ENCODE measurements at places on chromosomes 1 and 21. TPM values are rescaled to one million over a fixed set of nuclear protein-coding genes. Genes with fewer than 3 reads are reported as not detected.

PBXIP1 gene
- total RNA-seq, result 93.3 TPM

DNA sequence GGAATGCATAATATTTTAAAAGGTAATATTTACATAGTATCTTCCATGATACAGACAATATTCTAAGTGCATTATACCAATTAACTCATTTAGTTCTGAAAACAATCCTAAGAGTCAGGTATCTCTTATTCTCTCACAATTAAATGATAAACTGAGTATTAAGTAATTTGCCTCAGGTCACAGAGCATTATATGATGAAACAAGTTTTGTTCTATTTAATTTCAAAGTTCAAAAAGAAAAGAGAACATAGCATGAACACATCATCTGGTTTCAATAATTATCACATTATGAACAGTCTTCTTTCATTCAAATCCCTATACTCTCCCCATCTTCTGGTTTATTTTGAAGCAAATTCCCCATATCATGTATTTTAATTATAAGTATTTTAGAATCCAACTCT lies 927.5 kb downstream of the ADGRL2 start:
- DNase-seq, result no peak
- H3K4me1 ChIP-seq, result no peaks in the 10 kb centered on the region
- no peak overlapping the region for H3K27ac ChIP-seq
- no peak overlapping the region for H3K4me3 ChIP-seq

- H3K27me3 ChIP-seq, result peaks cover 35% of the 10 kb centered on the region
- H3K36me3 ChIP-seq, result no peaks in the 10 kb centered on the region
- H3K27ac ChIP-seq, result no peak overlapping the region
Observed at GRCh38 chr1:92026806-92027205, 3.0 kb upstream of the EPHX4 start.

- no peak for DNase-seq
- H3K4me3 ChIP-seq, result no peak overlapping the region
- H3K27me3 ChIP-seq, result no peaks in the 10 kb centered on the region
- no peaks in the 10 kb centered on the region for H3K36me3 ChIP-seq
- H3K27ac ChIP-seq, result no peak overlapping the region
Observed at GRCh38 chr1:167227934-167228378, 7.3 kb downstream of the POU2F1 start.

DNA sequence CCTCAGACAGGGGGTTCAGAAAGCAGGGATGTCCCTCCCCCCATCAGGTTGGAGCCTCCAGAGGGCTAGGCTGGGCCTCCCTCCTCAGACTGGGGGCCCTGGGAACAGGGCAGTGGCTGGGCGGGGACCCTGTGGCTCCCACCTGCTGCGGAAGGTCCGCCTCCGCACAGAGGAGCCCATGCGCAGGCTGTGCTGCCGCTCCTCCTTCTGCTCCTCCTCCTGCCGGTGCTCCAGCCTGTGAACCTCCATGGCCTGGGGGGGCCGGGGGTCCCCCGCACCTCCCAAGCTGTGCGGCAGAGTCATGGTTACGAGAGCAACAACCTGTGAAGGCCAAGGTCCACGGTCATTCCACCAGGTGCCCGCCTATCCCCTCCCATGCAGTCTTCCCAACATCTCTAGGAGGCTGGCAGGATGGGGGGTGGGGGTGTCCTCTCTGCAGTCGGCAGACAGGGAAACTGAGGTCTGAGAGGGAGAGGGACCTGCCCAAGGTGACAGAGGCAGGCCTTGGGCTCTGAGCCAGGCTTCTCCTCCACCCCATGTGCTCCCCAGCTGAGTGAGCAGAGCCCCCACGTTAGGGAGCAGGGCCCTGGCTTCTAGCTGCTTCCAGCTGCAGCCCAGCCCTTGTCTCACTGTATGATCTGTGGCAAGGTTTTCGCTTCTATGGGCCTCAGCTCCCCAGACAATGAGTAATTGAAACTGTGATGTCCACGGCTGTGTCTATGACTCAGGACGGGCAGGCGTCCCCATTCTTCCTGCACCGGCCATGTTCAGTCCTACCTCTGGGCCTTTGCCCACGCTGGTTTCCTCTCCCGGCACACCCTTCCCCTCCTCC lies 3.4 kb downstream of the MYOM3 start:
- no peaks in the 10 kb centered on the region for H3K36me3 ChIP-seq
- no peak overlapping the region for H3K4me3 ChIP-seq
- H3K27me3 ChIP-seq, result no peaks in the 10 kb centered on the region
- H3K27ac ChIP-seq, result no peak overlapping the region
- no peaks in the 10 kb centered on the region for H3K4me1 ChIP-seq

- no peak for DNase-seq
- no peaks in the 10 kb centered on the region for H3K27me3 ChIP-seq
- peaks cover 13% of the 10 kb centered on the region for H3K36me3 ChIP-seq
Observed at GRCh38 chr1:88973520-88974137, 18.8 kb downstream of the KYAT3 start.

DNA sequence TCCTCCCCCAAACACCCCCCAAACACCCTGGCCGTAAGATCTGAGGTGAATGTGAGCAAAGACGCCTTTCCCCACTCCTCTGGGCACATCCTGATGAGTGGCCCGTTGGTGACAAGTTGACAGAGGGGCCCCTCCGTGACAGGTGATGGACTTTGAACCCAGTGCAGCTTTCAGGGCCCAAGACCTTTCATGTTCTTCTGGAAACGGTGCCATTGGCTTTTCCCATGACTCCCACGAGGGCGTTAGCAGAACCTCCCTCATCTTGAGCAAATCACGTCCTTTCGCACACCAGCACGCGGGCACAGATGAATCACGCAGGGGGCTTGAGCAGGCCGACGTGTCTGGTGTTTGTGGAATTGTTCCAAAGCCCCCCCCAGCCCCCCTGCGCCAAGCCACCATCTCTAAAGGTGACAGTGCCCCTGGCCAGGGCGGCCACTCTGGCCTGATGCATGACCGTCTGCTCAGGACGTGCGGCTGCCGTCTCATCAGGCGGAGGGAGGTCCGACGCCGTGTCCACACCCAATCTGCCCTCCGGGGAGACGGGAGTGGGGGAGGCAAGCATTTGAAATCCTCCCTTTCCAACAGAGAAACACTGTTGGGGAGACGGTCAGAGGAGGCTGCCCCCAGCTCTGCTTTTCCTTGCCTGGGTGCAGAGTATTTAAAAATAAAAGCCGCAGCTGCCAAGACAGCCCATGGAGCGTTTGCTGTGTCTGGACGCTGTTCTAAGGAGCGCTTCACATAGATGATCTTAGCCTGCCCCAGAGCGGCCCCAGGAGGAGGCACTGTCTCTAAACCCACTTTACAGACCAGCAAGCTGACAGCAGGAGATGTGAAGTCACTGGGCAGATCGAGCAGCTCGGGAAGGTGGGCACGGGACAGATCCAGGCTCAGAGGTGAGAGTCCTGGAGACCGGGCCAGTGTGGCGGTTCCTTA lies 98.3 kb upstream of the ARHGEF16 start:
- H3K36me3 ChIP-seq, result no peaks in the 10 kb centered on the region
- no peaks in the 10 kb centered on the region for H3K27me3 ChIP-seq
- H3K4me1 ChIP-seq, result peaks cover 59% of the 10 kb centered on the region
- no peak overlapping the region for H3K27ac ChIP-seq

TEKT2 gene
- not detected for total RNA-seq

GRCh38 chr1:44636688-44637598 lies 37.3 kb downstream of the TMEM53 start:
- H3K27ac ChIP-seq, result no peak overlapping the region
- no peak for DNase-seq
- H3K4me1 ChIP-seq, result peaks cover 71% of the 10 kb centered on the region
- H3K4me3 ChIP-seq, result no peak overlapping the region
- H3K36me3 ChIP-seq, result peaks cover 88% of the 10 kb centered on the region
- H3K27me3 ChIP-seq, result no peaks in the 10 kb centered on the region

DNA sequence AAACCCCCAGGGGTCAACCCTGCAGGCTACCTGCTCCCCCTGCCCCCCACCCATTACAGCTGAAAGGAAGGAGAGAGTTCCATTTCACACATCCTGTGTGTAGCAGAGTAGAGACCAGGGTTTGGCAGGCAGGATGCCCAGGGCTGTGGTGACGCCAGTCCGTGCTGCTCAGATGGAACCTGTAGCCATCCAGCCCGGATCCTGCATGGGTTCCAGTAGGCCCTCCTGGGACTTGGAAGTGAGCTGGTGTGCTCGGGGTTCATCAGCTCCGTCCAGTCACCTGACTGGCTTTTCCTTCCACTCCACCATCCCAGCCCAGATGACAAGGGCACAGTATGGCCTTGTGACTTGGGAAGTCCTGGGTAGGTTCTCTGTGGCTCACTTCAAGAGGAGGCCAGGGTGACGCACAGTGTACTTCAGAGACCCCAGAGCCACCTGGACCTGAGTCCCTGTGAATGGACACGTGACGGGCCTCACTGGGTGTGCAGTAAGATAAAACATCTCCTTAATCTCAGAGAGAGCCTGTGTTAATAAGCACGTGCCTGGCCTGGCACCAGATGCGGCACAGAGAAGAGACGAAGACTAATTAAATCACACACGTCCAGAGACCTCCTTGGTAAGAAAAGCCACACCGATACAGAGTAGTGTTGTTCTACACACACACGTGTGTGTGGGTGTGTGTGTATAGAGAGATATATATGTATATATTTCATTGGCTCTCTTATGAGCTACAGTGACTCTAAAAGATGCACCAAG lies 16.0 kb downstream of the ITPKB start:
- peaks cover 30% of the 10 kb centered on the region for H3K4me1 ChIP-seq
- no peaks in the 10 kb centered on the region for H3K27me3 ChIP-seq
- H3K27ac ChIP-seq, result peak overlapping the region; percentile 57
- peaks cover 10% of the 10 kb centered on the region for H3K36me3 ChIP-seq

- H3K4me1 ChIP-seq, result no peaks in the 10 kb centered on the region
- no peaks in the 10 kb centered on the region for H3K27me3 ChIP-seq
- H3K27ac ChIP-seq, result no peak overlapping the region
- no peak overlapping the region for H3K4me3 ChIP-seq
- DNase-seq, result no peak
- H3K36me3 ChIP-seq, result no peaks in the 10 kb centered on the region
Observed at GRCh38 chr21:21624674-21625073, 626.5 kb downstream of the NCAM2 start.

SLC25A34 gene
- 1.8 TPM for total RNA-seq

DNA sequence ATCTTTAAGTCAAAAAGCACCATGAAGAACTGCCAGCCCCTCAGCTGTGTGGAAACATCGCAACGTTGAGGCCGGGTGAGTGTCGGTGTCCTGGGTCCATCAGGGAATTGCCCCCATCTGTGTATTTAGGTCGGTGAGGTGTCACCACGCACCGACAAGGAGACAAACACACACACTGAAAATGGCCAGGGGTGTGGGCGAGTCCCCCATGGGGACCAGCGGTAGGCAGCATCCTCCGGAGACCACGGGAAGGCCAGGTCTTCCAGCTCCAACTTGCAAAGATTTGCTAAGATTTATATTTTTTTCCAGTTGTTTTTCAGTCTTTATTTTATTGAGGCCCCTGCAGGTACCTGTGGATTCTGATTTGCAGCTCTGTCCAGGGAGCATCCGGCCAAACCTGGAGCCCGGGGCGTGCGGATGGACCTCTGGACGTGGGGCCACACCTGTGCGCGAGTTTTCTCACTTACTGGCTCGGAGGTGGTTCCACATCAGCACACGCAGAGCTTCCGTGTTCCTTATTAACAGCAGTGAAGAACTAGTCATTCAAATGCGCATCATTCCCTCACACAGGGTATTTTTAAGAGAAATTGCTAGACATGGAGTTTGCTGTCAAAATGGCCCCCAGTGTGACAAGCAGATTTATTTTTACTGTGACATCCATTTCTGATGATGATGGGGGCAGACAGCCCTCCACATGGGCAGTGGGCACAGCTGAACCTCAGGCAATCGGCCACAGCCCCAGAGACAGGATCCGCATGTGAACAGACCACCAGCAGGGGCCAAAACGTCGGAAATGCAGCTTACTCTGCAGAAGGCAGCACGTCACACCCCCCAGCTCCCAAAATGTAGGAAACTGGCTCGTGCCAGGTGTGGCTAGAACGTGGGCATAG lies 17.2 kb upstream of the SLC19A1 start:
- peaks cover 17% of the 10 kb centered on the region for H3K4me1 ChIP-seq
- H3K4me3 ChIP-seq, result no peak overlapping the region
- peaks cover 53% of the 10 kb centered on the region for H3K27me3 ChIP-seq
- no peak overlapping the region for H3K27ac ChIP-seq
- no peaks in the 10 kb centered on the region for H3K36me3 ChIP-seq

DNA sequence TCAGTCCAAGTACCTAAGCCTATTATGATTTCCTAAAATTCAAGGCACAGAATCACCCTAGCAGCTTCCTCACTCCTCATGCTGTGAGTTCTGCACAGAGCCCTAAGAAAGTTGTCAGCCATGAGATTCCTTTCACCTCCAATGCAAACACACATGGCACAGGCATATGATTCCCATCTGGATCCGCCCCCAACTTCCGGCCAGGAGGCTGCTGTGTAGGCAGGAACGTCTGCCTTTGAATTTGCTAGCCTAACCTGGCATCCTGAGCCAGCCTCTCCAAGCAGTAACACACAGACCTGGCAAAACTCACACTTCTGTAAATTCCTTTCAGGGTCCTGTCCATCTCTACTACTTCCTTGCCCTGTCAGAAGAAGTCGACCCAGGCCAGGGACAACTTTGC lies 521.1 kb upstream of the BEND5 start:
- H3K4me1 ChIP-seq, result no peaks in the 10 kb centered on the region
- no peak overlapping the region for H3K4me3 ChIP-seq
- no peak for DNase-seq
- H3K27ac ChIP-seq, result no peak overlapping the region
- H3K27me3 ChIP-seq, result no peaks in the 10 kb centered on the region
- no peaks in the 10 kb centered on the region for H3K36me3 ChIP-seq

- H3K27ac ChIP-seq, result no peak overlapping the region
- no peaks in the 10 kb centered on the region for H3K27me3 ChIP-seq
- no peak for DNase-seq
- no peak overlapping the region for H3K4me3 ChIP-seq
- H3K4me1 ChIP-seq, result no peaks in the 10 kb centered on the region
Observed at GRCh38 chr1:222243902-222244301, 304.0 kb downstream of the HHIPL2 start.

- H3K4me3 ChIP-seq, result no peak overlapping the region
- no peaks in the 10 kb centered on the region for H3K4me1 ChIP-seq
- no peak for DNase-seq
- H3K27ac ChIP-seq, result no peak overlapping the region
- no peaks in the 10 kb centered on the region for H3K36me3 ChIP-seq
Observed at GRCh38 chr1:86551305-86551704, 4.4 kb downstream of the CLCA4 start.

- H3K36me3 ChIP-seq, result no peaks in the 10 kb centered on the region
- no peak for DNase-seq
- H3K27me3 ChIP-seq, result no peaks in the 10 kb centered on the region
- no peak overlapping the region for H3K4me3 ChIP-seq
Observed at GRCh38 chr1:245549996-245550719, 395.4 kb downstream of the KIF26B start.

GRCh38 chr1:19559641-19560040 lies 74.3 kb upstream of the CAPZB start:
- peaks cover 17% of the 10 kb centered on the region for H3K4me1 ChIP-seq
- H3K27ac ChIP-seq, result no peak overlapping the region
- no peaks in the 10 kb centered on the region for H3K27me3 ChIP-seq
- no peak overlapping the region for H3K4me3 ChIP-seq
- DNase-seq, result no peak
- no peaks in the 10 kb centered on the region for H3K36me3 ChIP-seq

DNA sequence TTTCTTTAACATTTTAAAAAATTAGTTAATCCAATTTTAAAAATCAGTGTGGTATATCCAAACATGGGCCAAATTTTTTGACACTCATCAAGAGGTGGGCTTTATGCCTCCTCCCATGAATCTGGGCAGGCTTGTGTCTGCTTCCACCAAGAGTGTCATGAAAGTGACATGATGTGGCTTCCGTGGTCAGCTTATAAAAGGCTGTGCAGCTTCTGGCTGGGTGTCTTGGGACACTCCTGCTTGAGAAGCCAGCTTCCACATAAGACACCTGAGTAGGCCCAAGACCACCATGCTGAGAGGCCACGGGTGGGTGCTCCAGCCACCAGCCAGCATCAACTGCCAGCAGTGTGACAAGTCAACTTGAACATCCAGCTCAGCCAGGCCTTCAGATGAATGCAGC lies 74.3 kb upstream of the RUNX3 start:
- H3K4me1 ChIP-seq, result peaks cover 13% of the 10 kb centered on the region
- no peaks in the 10 kb centered on the region for H3K27me3 ChIP-seq
- no peak overlapping the region for H3K4me3 ChIP-seq
- DNase-seq, result no peak
- no peak overlapping the region for H3K27ac ChIP-seq
